ENCODE measurements at places on chromosomes 4 and X.

DNA sequence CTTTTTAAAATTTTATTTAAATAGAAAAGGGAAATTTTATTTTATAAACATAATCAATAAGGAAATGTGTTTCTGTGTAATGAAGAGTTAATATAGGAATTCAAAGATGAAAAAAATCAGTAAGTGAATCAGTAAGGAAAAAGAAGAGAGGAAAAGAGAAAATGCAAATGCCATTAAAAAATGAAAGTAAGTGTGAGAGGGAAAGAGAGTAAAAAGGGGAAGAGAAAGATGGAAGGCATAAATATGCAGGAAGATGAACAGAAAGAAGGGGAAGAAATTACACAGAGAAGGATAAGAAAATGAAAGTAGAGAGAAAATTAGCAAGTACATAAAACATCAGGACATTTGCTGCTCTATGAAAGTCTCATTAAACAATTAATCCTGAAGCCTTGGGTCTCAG is 349.9 kb downstream of the FSTL5 start:
- DNase-seq: no peak

DNA sequence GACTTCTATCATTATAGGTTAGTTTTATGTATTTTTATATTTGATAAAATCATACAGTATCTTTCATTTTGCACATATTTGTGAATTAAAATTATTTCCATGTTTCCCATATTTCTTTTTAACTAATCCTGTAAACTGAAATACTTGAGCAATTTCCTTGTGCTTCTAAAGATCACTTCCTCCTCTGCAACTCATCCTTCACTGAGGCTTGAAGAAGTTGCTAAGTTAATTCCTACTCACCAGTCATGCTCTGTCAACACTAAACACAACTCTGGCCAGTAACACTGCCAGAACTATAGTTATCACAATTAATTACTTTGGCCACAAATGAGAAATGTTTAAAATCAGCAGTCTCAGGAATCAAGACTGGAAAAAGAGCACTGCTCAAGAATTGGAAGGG is 6.7 kb downstream of the SPATA4 start:
- no peak for DNase-seq

DNA sequence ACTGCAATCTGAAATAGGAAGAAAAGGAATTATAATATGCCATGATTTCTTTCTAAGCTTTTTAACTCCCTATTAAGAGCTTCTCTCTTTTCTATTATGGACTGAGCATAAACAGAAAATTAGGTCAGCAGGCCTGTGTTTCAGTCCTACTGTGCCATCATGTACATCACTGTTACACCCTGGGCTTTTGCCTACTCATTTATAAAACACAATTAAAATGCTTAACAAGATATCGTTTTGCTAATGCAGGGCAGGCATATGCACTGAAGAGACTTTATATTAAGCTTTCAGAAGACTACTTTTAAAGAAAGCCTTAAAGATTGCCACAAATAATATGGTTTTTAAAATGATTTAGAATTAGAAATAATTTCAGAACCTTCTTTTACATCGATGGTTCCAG is 828 bp upstream of the BBS12 start:
- DNase-seq: no peak

- no peak for DNase-seq
These were observed 107.2 kb downstream of the ATP11C start for GRCh38 chrX:139825618-139826017.

- no peak for DNase-seq
These were observed 26.7 kb upstream of the TMPRSS11D start for GRCh38 chr4:67910585-67910905.
